ENCODE measurements at places on chromosomes 16 and 17. TPM values are rescaled to one million over a fixed set of nuclear protein-coding genes. Genes with fewer than 3 reads are reported as not detected.

The UNC45B gene
- total RNA-seq, result 13.3 TPM

The BIRC5 gene
- total RNA-seq, result 15.0 TPM

- DNase-seq, result no peak
These were observed 6.0 kb upstream of the CDR2L start for GRCh38 chr17:74981318-74981978.

DNA sequence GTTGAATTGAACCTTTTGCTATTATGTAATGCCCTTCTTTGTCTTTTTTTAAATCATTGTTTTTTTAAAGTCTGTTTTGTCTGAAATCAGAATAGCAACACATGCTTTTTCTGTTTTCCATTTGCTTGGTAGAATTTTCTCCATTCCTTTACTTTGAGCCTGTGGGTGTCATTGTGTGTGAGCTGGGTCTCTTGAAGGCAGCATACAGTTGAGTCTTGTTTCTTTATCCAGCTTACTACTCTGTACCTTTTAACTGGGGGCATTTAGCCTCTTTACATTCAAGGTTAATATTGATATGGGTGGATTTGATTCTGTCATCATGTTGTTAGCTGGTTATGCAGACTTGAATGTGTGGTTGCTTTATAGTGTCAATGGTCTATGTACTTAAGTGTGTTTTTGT is 292.0 kb downstream of the MAP2K4 start:
- no peak for DNase-seq

All from skin of body (tissue), 3 donors.